ENCODE measurements at places on chromosomes 2 and 18. TPM values are rescaled to one million over a fixed set of nuclear protein-coding genes. Genes with fewer than 3 reads are reported as not detected.

- H3K36me3 ChIP-seq: no peaks in the 10 kb centered on the region
- H3K4me3 ChIP-seq: no peak overlapping the region
- H3K27ac ChIP-seq: no peak overlapping the region
- no peaks in the 10 kb centered on the region for H3K27me3 ChIP-seq
- DNase-seq: peak; percentile 52
- H3K4me1 ChIP-seq: peaks cover 2% of the 10 kb centered on the region
Observed at GRCh38 chr2:31523871-31524492, 56.8 kb downstream of the SRD5A2 start.

- no peaks in the 10 kb centered on the region for H3K36me3 ChIP-seq
- DNase-seq: no peak
- H3K27ac ChIP-seq: no peak overlapping the region
- H3K4me3 ChIP-seq: no peak overlapping the region
- H3K27me3 ChIP-seq: no peaks in the 10 kb centered on the region
Observed at GRCh38 chr18:68445136-68445535, 269.8 kb downstream of the TMX3 start.

- no peak overlapping the region for H3K27ac ChIP-seq
- no peaks in the 10 kb centered on the region for H3K36me3 ChIP-seq
- H3K27me3 ChIP-seq: no peaks in the 10 kb centered on the region
- DNase-seq: no peak
Observed at GRCh38 chr2:100021791-100022340, 120.5 kb downstream of the AFF3 start.

DNA sequence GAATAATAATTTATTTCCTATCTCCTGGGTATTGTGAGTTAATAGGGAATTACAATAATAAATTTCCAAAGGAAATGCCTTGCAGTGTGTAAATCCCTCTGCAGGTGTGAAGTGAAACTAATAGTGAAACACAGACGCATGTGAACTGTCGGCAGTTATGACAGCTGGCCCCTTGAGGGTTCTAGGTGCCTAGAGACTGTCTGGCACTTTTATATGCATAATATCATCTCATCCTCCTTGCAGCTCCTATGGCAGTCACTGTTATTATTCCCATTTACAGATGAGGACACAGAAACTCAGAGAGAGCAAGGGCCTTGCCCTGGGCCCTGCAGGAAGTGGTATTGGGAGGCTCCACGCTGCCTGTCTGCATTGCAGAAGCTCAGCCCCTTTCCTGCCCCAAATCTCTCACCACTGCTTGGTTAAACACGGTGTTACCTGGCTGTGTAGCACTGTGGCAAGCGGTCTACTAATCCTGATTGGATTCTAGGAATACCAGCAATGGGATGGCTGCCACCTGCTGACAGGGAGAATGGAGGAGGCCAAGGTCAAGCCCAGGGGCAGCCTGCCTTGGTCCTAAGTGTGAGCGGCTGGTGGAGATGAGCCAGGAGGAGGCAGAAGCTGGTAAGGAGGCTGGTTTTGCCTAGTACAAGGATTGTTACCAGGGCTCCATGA is 32.8 kb upstream of the ACKR3 start:
- H3K4me1 ChIP-seq: no peaks in the 10 kb centered on the region
- no peaks in the 10 kb centered on the region for H3K36me3 ChIP-seq
- no peak overlapping the region for H3K27ac ChIP-seq
- no peak for DNase-seq

DNA sequence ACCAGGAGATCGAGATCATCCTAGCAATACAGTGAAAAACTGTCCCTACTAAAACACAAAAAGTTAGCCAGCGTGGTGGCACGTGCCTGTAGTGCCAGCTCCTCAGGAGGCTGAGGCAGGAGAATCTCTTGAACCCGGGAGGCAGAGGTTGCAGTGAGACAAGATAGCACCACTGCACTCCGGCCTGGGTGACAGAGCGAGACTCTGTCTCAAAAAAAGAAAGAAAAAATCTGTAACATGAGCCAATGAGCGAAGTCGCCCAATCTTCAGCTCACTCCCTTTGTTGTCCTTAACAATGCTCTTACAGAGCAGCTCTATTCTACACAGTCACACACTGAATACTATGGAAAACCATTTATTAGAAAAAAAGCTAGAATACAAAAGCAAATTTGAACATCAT is 22.0 kb downstream of the FAM98A start:
- DNase-seq: no peak
- H3K36me3 ChIP-seq: no peaks in the 10 kb centered on the region
- no peak overlapping the region for H3K4me3 ChIP-seq
- no peaks in the 10 kb centered on the region for H3K27me3 ChIP-seq

- no peak for DNase-seq
- no peaks in the 10 kb centered on the region for H3K4me1 ChIP-seq
- no peaks in the 10 kb centered on the region for H3K27me3 ChIP-seq
- no peak overlapping the region for H3K4me3 ChIP-seq
- no peak overlapping the region for H3K27ac ChIP-seq
Observed at GRCh38 chr2:226873826-226874225, 38.0 kb downstream of the RHBDD1 start.

DNA sequence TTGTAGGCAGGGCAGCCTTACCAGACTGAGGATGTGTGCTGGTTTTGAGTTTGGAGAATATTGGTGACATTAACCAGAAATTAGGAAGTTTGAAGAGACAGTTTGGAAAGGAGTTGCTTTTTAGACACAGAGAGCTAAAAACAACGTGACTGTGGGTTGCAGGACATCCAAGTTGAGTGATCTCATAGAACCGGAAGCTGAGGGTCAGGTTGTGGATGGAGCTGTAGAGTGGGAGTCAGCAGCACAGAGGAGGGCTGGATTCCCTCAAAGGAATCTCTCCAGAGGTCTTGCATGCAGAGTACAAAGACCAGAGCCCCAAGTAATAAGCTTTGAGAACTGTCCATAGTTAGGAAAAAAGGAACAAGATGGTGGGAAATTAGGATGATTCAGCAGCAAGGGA is 9.3 kb downstream of the MAPRE3 start:
- no peaks in the 10 kb centered on the region for H3K36me3 ChIP-seq
- H3K4me1 ChIP-seq: peaks cover 11% of the 10 kb centered on the region
- no peak for DNase-seq
- no peaks in the 10 kb centered on the region for H3K27me3 ChIP-seq
- H3K27ac ChIP-seq: no peak overlapping the region

GRCh38 chr2:49770919-49771318 is 616.6 kb upstream of the FSHR start:
- no peak overlapping the region for H3K4me3 ChIP-seq
- peak; percentile 48 for DNase-seq
- no peaks in the 10 kb centered on the region for H3K27me3 ChIP-seq
- no peaks in the 10 kb centered on the region for H3K36me3 ChIP-seq
- no peaks in the 10 kb centered on the region for H3K4me1 ChIP-seq

- no peaks in the 10 kb centered on the region for H3K36me3 ChIP-seq
- DNase-seq: no peak
- H3K27me3 ChIP-seq: no peaks in the 10 kb centered on the region
- no peaks in the 10 kb centered on the region for H3K4me1 ChIP-seq
- H3K4me3 ChIP-seq: no peak overlapping the region
- no peak overlapping the region for H3K27ac ChIP-seq
Observed at GRCh38 chr2:212488611-212489010, 50.0 kb downstream of the ERBB4 start.

- H3K4me1 ChIP-seq: no peaks in the 10 kb centered on the region
- no peaks in the 10 kb centered on the region for H3K27me3 ChIP-seq
- no peak for DNase-seq
- H3K36me3 ChIP-seq: no peaks in the 10 kb centered on the region
- no peak overlapping the region for H3K4me3 ChIP-seq
Observed at GRCh38 chr18:73101977-73102376, 234.2 kb upstream of the NETO1 start.

GRCh38 chr2:2492800-2493199 is 161.7 kb upstream of the MYT1L start:
- H3K4me3 ChIP-seq: no peak overlapping the region
- H3K27ac ChIP-seq: no peak overlapping the region
- no peak for DNase-seq
- no peaks in the 10 kb centered on the region for H3K4me1 ChIP-seq
- H3K36me3 ChIP-seq: no peaks in the 10 kb centered on the region
- H3K27me3 ChIP-seq: no peaks in the 10 kb centered on the region

DNA sequence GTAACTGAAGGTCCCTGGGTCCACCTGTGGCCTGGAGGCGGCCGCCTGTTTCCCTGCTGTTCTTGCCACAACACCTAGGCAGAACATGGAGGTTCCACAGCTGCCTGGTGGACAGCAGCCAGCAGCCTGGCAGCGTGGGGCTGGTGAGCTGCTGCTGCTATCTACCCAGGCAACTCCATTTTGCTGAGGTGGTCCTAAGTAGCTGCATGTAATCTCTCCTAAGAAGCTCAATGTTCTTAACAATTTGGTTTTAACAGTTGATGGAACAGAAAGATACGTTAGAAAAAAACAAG is 66.7 kb downstream of the NDUFA10 start:
- DNase-seq: no peak
- no peaks in the 10 kb centered on the region for H3K36me3 ChIP-seq
- H3K27me3 ChIP-seq: no peaks in the 10 kb centered on the region
- no peak overlapping the region for H3K4me3 ChIP-seq
- no peak overlapping the region for H3K27ac ChIP-seq
- H3K4me1 ChIP-seq: no peaks in the 10 kb centered on the region

GRCh38 chr2:88880441-88880953 is 189.0 kb downstream of the RPIA start:
- no peak overlapping the region for H3K4me3 ChIP-seq
- DNase-seq: no peak
- no peak overlapping the region for H3K27ac ChIP-seq
- H3K4me1 ChIP-seq: no peaks in the 10 kb centered on the region
- peaks cover 3% of the 10 kb centered on the region for H3K27me3 ChIP-seq

- H3K27me3 ChIP-seq: no peaks in the 10 kb centered on the region
- no peak overlapping the region for H3K27ac ChIP-seq
- peaks cover 3% of the 10 kb centered on the region for H3K4me1 ChIP-seq
- DNase-seq: no peak
- H3K4me3 ChIP-seq: no peak overlapping the region
- no peaks in the 10 kb centered on the region for H3K36me3 ChIP-seq
Observed at GRCh38 chr2:95722131-95722697, 130.4 kb downstream of the TRIM43 start.

DNA sequence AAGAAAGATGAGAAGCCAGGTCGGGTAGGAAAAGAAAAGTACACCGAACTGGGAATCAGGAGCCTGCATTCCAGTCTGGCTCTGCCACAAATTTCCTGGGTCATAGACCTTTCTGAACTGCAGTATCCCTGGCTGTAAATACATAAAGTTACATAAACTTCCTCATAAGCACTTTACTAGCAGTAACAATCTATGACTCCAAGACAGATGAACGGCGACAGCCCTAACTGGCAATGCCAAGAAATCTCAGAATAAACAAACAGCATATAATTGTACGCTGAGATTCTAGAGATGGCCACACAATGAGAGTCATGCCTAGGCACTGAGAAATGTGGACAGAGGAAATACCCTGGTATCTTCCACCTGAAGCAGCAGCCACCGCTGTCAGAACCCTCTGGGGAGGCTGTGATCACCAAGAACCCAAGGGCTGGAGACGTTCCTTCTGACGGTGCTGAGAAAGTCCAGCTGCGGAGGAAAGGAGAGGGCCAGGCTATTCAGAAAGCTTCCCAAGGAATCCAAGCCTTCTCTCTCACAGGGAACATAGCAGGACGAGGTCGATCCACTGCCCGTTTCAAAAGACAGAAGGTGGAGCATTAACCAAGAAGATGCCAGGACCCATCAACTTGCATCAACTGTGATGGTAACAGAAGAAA is 89.3 kb upstream of the SLC66A3 start:
- no peaks in the 10 kb centered on the region for H3K36me3 ChIP-seq
- H3K27me3 ChIP-seq: no peaks in the 10 kb centered on the region
- H3K4me3 ChIP-seq: no peak overlapping the region

GRCh38 chr2:165745916-165746315 is 48.1 kb downstream of the GALNT3 start:
- no peaks in the 10 kb centered on the region for H3K27me3 ChIP-seq
- no peak for DNase-seq
- no peaks in the 10 kb centered on the region for H3K4me1 ChIP-seq

- H3K27ac ChIP-seq: no peak overlapping the region
- no peaks in the 10 kb centered on the region for H3K27me3 ChIP-seq
- no peak for DNase-seq
Observed at GRCh38 chr2:65072181-65072970, 16.2 kb downstream of the CEP68 start.

DNA sequence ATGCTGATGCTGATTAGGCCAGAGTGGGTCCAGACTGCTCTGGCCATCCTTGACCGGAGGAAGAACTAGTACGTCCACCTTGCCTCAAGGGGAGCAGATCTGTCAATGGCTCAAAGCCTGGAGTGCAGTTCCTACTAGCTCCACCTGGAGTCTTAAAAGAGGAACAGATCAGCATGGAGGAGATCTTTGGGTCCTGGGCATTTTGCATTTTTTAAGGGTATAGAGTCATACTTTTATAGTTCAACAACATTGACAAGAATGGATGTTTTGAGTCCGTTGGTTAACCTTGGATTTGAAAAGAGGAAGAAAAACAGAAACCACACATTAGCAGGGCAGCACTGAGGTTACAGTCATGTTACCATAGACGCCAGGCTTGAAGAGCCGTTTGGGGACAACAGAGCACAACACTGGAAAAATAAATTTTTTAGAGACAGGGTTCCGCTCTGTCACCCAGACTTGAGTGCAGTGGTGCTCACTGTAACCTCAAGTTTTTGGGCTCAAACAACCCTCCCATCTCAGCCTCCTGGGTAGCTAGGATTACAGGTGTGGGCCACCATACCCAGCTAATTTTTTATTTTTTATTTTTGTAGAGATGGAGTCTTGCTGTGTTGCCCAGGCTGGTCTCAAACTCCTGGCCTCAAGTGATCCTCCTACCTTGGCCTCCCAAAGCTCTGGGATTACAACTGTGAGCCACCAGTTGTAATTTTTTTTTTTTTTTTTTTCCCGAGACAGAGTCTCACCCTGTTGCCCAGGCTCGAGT is 78.5 kb downstream of the PRKCE start:
- H3K27ac ChIP-seq: no peak overlapping the region
- H3K27me3 ChIP-seq: no peaks in the 10 kb centered on the region
- no peak for DNase-seq

MAP3K19 gene
- not detected for total RNA-seq

ZNF519 gene
- total RNA-seq: 1.3 TPM

CIB4 gene
- total RNA-seq: not detected

SKOR2 gene
- not detected for total RNA-seq

SMARCAL1 gene
- 9.3 TPM for total RNA-seq

VRK2 gene
- total RNA-seq: 10.5 TPM

C1GALT1C1L gene
- 0.33 TPM for total RNA-seq

CRYGA gene
- not detected for total RNA-seq

CD226 gene
- total RNA-seq: 5.2 TPM

PLA2R1 gene
- total RNA-seq: 0.70 TPM
